Activated naive CD8-positive, alpha-beta T cell treated with anti-CD3 and anti-CD28 coated beads, Interleukin-2, amount 10 ng/mL, durations not matched to agents 7 days and 5 days (primary cell): ENCODE measurements at places on chromosomes 1 and 21.
A peak's percentile ranks its signal among the peaks of the same experiment; 100 is the strongest.

DNA sequence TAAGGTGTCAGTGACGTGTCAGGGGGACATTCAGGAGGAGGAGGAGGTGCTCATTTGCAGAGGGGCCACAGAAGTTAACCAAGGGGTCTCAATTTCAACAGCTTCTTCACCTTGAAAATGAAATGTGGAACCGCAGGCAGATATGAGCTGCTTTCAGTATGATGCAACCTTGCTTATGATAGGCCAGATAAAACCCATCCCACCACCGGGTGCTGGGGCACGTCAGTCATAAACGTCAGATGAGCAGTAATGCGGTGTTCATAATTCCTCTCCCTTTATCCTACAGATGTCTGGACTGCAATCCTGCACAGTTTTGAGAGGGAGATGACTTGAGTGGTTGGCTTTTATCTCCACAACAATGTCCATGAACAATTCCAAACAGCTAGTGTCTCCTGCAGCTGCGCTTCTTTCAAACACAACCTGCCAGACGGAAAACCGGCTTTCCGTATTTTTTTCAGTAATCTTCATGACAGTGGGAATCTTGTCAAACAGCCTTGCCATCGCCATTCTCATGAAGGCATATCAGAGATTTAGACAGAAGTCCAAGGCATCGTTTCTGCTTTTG is 1.7 kb downstream of the PTGFR start:
- no peak for DNase-seq

DNA sequence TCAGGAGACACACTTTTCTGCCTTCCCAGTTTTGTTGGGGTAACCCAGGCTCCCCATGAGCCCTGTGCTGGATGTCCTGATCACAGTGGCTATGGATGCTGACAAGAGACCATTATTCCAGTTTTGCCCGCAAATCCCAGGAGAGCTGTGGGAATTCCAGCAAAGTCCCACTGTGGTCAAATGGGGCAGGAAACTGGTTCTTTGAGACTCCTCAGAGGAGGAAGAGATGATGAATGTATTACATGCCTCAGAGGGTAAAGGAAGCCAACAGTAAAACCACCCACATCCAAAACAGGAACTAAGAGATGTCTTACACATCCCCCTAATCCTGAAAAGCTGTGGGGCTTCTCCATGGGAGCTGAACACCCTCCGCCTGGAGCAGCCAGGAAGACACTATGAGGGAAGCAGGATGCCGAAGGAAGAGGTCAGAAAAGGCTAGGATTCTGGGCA is 12.8 kb upstream of the MPZL1 start:
- no peak for DNase-seq

DNA sequence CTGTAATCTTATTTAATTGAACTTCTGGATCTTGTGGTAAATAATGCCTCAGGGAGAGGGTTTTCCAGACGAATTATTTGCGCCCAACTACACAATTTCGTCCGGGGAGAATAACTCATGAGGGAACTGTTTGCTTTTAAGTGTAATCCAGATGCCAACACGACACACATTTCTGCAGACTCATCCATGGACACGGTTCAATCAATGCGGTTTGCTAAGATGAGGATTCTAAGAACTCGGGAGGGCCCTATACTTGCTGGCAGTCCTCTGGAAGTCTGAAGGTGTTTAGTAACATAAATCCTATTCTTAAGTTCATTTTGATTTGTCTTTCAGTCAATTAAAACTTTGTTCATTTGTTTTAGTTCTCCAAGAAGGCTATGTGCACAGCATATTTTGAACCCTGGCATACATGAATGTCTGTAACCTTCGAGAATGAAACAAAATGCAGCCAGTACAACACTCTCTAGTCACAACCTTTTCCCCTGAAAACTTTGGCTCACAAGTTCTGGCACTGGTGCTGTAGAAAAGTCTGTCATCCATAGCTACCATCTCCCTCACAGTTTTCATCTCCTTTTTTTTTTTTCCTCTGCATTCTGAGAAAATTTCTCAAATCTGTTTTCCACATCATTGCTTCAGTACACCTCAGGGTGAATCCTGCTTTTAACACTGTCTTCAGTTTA is 38.8 kb downstream of the DIPK1A start:
- no peak for DNase-seq

GRCh38 chr1:41537788-41538351 is 53.4 kb upstream of the EDN2 start:
- DNase-seq: peak; percentile 10

GRCh38 chr21:14086553-14086952 is 124.2 kb downstream of the LIPI start:
- no peak for DNase-seq

- no peak for DNase-seq
These were observed 47.6 kb downstream of the SLC30A7 start for GRCh38 chr1:100943533-100943932.

DNA sequence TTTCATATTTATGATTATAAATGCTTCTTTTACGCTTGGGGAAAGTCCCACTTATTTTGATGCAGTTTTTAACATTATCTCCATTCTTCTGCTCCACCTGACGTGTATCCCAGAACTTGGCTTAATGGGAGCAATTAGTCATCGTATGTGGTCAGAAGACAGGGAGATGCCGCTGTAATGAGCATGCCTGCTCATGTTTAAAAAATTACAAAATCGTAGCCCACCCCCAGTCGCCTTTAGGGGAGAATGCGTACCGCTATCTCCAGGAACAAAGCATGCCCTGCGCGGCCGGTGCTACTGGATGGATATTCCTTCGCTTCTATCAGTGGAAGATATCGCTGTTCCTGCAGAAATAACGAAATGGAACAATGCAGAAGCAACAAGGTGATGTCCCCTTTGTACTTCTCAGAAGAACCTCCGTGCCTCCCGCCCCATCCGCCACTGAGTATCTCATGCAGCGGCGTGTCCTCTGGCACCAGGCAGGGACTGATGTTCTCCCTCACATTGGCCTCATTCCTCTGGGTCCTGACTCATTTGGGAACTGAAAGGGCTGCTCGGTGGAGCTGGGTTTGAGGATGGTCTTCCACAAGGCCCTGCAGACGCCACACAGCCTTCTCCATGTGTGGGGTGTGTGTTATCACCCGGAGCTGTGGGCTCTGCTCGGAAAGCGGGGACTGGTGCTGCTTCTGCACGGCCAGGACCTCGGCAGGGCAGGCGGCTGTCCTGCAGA is 116.3 kb upstream of the COL6A1 start:
- DNase-seq: no peak

DNA sequence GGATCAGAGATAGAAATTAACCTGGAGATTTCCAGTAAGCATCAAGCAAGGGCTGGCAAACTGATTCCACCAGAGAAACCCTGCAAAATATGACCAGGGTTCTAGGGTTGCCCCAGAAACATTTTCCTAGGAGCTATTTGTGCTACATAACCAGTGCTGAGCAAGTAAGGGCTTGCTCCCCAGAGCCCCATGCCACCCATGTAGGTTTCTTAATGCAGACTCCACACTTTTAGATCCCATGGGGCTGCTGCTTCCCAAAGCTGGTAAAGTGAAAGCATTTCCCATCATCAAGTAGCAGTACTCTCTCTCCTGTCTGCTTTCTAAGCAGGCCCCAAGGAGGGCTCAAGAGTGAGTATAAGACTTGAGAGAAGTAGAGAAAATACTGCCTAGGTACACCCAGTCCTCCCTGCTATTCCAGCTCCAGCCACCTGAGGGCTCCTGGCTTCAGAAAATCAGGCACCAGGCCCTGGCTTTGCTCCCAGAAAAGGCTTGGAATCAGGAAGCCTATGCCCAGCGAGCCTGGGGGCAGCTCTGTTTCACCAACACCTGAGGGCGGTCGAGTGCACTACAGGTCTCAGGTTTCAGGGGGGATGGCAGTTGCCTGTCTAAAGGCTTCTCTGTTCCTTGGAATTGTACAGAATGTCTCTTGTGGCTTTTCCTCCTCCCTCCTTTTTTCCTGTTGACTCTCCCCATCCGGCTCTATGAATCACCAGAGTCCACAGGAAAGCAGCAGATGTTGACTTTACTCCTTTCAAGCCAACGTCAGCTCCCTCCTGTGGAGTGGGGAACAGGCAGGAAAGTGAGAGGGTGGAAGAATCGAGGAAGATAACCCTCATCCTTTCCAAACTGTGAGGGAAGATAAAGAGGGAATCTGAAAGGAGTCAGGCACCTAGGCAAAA is 6.2 kb upstream of the ANKRD35 start:
- peak; percentile 67 for DNase-seq

DNA sequence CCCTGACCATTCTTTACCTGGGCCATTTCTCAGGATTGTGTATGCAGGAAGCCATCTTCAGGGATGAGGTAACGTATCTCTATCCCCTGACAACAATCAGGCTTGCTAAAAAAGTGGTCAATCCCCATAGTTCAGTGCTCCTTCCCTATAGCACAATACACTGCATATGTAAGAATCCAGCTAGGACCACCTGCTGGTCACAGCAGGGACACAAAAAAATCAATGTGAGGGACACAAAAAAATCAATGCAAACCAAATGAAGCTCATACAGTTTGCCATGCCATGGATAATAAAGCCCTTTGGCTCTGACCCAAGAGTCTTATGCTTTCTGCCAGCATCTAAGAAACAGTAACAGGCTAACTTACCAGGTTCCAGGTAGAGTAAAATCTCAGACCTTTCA is 16.3 kb downstream of the ACBD6 start:
- DNase-seq: no peak

DNA sequence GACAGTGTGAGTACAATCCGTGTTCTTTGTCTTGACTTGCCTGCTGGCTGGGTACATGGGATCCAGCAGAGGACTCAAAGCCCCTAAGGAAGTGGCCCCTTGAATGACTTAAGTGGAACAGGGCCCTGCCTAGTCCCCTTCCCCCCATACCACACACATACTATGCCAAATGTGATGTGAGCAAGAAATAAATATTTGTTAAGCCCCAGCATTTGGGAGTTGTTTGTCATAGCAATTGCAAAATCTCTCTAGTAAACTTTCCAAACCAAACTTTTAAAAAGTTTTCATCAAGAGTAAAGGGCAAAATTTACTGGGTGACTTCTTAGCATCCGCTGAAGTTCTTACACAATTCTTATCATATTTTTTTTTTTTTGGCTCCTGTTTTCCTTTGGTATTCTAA is 32.5 kb upstream of the CACHD1 start:
- no peak for DNase-seq

- no peak for DNase-seq
These were observed 142.2 kb downstream of the NFIA start for GRCh38 chr1:61224609-61225008.

- DNase-seq: peak; percentile 63
These were observed 1.7 kb upstream of the ZBTB18 start for GRCh38 chr1:244049162-244050013.

- DNase-seq: no peak
These were observed 18.3 kb downstream of the INTS3 start for GRCh38 chr1:153746174-153746573.

- DNase-seq: no peak
These were observed 133.1 kb downstream of the AKT3 start for GRCh38 chr1:243716906-243717305.

GRCh38 chr1:84653130-84653677 is 37.1 kb downstream of the SSX2IP start:
- DNase-seq: no peak

GRCh38 chr1:2446394-2446793 is 29.7 kb upstream of the PLCH2 start:
- DNase-seq: no peak

- peak; percentile 95 for DNase-seq
These were observed at the start of gene HP1BP3 for GRCh38 chr1:20787029-20787839. TSS of gene HP1BP3 (minus strand) at chr1:20787307. CDS start at chr1:20780440, 6,867 bp downstream.

DNA sequence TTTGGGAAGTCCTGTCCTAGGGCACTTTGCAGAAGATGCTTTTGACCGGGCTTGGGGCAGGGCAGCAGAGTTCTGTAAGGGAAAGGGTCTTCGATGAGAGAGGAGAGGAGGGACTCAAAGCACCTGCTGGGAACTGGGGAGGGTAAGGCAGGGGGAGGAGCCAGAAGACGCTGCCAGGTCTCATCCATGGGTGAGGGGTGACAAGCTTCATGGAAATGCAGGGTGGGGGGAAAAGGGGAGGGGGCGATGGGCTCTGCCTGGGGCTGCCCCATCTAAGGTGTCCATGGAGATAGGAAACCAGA is 20.9 kb upstream of the C2CD2 start:
- DNase-seq: no peak

DNA sequence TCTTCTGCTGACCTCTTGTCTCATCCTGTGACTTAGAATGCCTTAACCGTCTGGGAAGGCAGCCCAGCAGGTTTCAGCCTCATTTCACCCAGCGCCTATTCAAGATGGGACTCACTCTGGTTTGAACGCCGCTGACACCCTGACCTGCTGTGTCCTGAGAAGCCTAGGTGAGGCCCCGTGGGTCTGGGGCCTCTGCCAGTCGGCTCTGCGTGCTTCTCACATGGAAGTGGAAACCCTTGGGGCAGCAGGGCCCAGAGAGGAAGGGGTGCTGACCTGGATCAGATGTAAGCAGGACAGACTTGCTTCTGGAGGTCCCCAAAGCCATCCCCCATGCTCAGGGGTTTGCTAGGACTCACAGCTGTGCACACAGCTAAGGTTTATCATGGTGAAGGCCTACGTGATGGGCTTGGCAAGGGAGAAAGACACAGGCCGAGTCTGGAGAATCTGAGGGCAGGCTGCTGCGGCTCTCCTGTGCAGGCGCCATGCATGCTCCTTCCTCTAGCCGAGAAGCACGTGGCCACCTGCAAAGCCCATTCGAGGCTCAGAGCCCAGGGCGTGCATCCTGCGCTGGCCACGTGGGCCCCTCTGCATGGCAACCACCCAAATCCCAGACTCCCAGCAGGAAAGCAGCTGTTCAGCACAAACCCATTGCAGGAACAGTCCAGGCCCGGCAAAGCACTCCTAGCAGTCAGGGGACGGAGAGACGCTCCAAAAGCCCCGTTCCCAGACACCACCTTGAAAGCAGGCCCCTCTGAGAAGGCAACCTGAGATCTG is 3.8 kb downstream of the TRPM2 start:
- no peak for DNase-seq

GRCh38 chr1:24908591-24909259 is 21.4 kb downstream of the RUNX3 start:
- peak; percentile 19 for DNase-seq

GRCh38 chr1:233735331-233735730 is 121.4 kb downstream of the KCNK1 start:
- no peak for DNase-seq

DNA sequence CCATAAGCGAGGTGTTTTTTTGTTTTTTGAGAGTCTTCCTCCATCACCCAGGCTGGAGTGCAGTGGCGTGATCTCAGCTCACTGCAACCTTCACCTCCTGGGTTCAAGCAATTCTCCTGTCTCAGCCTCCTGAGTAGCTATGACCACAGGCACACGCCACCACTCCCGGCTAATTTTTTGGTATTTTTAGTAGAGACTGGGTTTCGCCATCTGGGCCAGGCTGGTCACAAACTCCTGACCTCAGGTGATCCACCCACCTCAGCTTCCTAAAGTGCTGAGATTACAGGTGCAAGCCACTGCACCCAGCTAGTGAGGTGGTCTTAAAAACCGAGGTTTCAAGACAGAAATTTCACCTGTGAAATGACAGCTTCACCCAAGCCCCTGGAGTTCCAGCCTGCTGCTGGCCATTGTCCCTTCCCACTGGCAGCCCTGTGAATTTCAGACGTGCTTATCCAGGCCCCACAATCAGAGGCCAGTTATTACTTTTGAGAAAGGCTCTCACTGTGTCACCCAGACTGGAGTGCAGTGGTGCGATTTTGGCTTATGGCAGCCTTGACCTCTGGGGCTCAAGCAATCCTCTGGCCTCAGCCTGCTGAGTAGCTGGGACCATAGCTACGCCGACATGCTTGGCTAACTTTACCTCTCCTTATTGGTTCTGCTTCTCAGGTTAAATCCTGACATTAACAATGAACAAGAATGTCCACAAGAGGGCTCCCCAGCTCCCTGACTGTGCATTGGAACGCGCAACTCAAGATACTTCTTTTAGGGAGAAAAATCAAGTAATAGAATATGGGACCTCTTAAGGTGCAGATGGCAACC is 19.4 kb downstream of the ENO1 start:
- DNase-seq: no peak

GRCh38 chr1:3058263-3059030 is 10.6 kb upstream of the PRDM16 start:
- no peak for DNase-seq
